ENCODE measurements at places on chromosomes 4 and X.

GRCh38 chrX:68183612-68184214, 249.6 kb downstream of the OPHN1 start:
- H3K36me3 ChIP-seq, result no peaks in the 10 kb centered on the region
- H3K4me3 ChIP-seq, result no peak overlapping the region
- no peak overlapping the region for H3K27ac ChIP-seq
- no peaks in the 10 kb centered on the region for H3K27me3 ChIP-seq

GRCh38 chr4:152103181-152103901, 342.5 kb upstream of the GATB start:
- H3K4me1 ChIP-seq, result no peaks in the 10 kb centered on the region
- no peak for DNase-seq
- no peaks in the 10 kb centered on the region for H3K27me3 ChIP-seq
- no peak overlapping the region for H3K27ac ChIP-seq
- H3K36me3 ChIP-seq, result no peaks in the 10 kb centered on the region

- H3K27ac ChIP-seq, result no peak overlapping the region
- no peaks in the 10 kb centered on the region for H3K4me1 ChIP-seq
- H3K27me3 ChIP-seq, result no peaks in the 10 kb centered on the region
- no peaks in the 10 kb centered on the region for H3K36me3 ChIP-seq
Observed at GRCh38 chr4:119977076-119977940, 89.3 kb downstream of the MAD2L1 start.

DNA sequence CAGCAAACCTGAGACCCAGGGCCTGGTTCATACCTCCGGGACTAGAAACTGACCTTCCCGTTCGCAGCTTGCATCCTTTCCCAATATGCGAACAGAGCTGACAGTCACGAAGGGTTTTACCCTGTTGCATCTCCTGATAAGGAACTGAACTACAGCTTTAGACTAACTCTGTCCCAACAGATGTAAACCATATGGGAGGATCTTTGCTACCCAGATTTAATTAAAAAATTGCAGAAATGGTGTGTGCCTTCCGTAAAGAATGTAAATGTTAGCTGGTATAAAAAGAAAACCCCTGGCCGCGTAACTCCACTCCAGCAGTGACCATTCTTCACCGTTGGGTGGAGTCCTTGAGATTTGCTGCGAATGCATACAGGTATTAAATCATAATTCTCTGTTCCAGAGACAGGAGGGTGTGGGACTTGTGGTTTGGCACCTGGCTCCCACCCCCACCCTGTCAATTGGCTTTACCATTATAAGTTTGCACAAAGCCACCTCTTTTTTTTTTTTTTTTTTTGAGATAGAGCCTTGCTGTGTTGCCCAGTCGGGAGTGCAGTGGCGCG, 40.6 kb upstream of the SORCS2 start:
- no peak overlapping the region for H3K4me3 ChIP-seq
- H3K27ac ChIP-seq, result no peak overlapping the region
- peaks cover 4% of the 10 kb centered on the region for H3K27me3 ChIP-seq

GRCh38 chr4:118729287-118730286, 44.4 kb downstream of the METTL14 start:
- H3K27me3 ChIP-seq, result no peaks in the 10 kb centered on the region
- H3K36me3 ChIP-seq, result peaks cover 41% of the 10 kb centered on the region
- no peak overlapping the region for H3K27ac ChIP-seq
- H3K4me3 ChIP-seq, result no peak overlapping the region
- H3K4me1 ChIP-seq, result peaks cover 3% of the 10 kb centered on the region

- peak within 1 kb of the TSS; percentile 0 for H3K4me3 ChIP-seq
- H3K27me3 ChIP-seq, result no peaks in the 10 kb centered on the region
- H3K4me1 ChIP-seq, result peaks cover 16% of the 10 kb centered on the region
- H3K36me3 ChIP-seq, result no peaks in the 10 kb centered on the region
- peak; percentile 71 for DNase-seq
- no peak within 1 kb of the TSS for H3K27ac ChIP-seq
Observed at GRCh38 chr4:47031011-47031678, at the start of gene GABRB1. GABRB1 (plus strand) TSS chr4:47031567.

DNA sequence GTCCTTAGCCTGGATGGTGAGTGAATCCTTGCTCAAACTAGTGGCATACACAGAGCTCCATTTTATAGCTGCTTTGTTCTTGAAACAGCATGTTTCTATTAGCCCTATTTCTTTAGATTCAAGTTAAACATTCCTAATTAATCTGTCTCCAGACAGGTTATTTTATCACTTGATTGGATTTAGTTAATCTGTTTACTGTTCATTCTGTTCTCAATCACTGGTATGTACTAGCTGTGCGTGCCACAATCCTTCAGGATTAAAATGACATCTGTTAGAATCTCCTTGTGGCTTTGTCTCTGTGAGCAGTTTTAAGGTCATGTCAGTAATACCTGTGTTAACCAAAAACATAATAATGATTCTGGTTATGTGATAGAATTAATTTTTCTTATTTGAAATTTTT, 36.5 kb downstream of the PTPN13 start:
- H3K4me1 ChIP-seq, result peaks cover 11% of the 10 kb centered on the region
- H3K27ac ChIP-seq, result no peak overlapping the region
- no peaks in the 10 kb centered on the region for H3K36me3 ChIP-seq
- DNase-seq, result no peak
- no peaks in the 10 kb centered on the region for H3K27me3 ChIP-seq
- no peak overlapping the region for H3K4me3 ChIP-seq

- DNase-seq, result no peak
- H3K4me1 ChIP-seq, result peaks cover 16% of the 10 kb centered on the region
- H3K4me3 ChIP-seq, result no peak overlapping the region
- H3K27ac ChIP-seq, result peak overlapping the region; percentile 94
Observed at GRCh38 chrX:12977761-12978204, 2.9 kb downstream of the TMSB4X start.

DNA sequence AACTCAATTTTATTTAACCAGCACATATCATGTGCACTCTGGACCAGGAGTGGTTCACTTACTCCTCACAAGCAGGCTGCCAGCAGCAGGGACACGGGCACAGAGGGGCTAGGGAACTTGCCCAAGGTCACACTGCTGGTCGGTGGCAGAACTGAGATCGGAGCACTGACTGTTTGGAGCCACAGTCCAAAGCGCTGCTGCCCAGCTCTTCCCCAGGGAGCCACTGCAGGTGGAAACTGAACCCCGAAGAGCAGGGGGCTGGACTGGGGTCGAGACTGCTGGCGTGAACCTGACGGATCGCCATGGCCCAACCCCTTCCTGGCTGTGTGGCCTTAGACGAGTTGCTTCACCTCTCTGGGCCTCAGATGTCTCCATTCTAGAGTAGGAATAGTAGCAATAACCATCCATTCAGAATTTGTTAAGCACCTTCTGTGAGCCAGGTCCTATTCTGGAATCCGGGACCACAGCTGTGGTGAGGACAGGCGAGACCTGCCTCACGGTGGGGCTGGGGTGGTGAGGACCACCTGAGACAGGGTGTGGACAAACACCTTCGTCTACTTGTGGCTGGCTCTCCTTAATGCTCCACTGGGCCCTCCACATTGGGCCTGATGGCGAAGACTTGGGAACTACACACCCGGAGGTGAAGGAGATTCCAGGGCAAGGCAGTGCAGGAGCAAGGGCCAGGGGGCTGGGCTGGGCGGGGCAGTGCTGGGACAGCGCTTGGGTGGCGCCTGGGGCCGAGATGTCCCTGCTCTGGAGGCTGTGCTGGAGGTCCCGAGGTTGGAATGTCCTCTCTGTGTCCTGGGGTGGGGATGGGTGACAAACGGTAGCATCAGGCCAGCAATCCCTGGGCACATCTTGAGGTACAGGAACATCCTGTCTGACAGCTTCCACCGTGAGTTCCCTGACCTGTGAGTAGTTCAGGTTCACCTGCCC, 32.0 kb upstream of the KIAA0232 start:
- H3K27ac ChIP-seq, result no peak overlapping the region
- H3K27me3 ChIP-seq, result no peaks in the 10 kb centered on the region
- no peak for DNase-seq
- H3K4me1 ChIP-seq, result peaks cover 36% of the 10 kb centered on the region

GRCh38 chrX:119684916-119685224, 8.1 kb downstream of the SEPTIN6 start:
- no peaks in the 10 kb centered on the region for H3K4me1 ChIP-seq
- H3K36me3 ChIP-seq, result no peaks in the 10 kb centered on the region
- no peak overlapping the region for H3K4me3 ChIP-seq
- DNase-seq, result no peak
- H3K27ac ChIP-seq, result no peak overlapping the region

DNA sequence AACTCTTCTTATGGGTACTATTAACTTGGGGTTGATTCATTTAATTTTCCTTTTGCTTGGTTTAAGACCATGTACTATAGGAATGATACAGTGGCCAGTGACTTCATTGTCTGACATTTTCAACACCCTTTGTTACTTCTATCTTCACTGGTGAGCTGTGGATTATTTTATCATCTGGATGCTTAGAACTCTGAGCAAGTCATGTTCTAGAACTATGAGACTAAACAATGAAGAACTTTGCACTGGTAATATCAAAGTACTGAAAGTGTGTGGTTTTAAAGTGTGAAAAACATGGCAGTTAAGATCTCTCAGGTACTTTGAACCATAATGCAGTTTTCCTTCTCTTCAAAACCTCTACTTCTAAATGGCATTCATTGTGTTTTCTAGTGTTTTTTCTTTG, 47.8 kb downstream of the MAP7D3 start:
- no peaks in the 10 kb centered on the region for H3K27me3 ChIP-seq
- no peaks in the 10 kb centered on the region for H3K4me1 ChIP-seq
- H3K36me3 ChIP-seq, result no peaks in the 10 kb centered on the region

DNA sequence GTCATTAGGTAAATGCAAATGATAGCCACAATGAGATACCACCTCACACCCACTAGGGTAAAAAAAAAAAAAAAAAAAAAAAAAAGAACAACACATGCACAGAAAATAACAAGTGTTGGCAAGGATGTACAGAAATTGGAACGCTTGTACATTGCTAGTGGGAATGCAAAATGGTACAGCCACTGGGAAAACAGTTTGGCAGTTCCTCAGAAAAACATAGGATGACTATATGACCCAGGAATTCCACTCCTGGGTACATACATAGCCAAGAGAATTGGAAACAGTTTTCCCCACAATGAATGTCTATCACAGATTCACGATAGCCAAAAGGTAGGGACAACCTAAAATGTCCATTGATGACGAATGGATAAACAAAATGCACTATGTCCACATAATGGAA, 161.3 kb upstream of the MAMLD1 start:
- no peaks in the 10 kb centered on the region for H3K4me1 ChIP-seq
- DNase-seq, result no peak
- H3K36me3 ChIP-seq, result no peaks in the 10 kb centered on the region
- H3K27ac ChIP-seq, result no peak overlapping the region
- no peaks in the 10 kb centered on the region for H3K27me3 ChIP-seq
- H3K4me3 ChIP-seq, result no peak overlapping the region

- no peak overlapping the region for H3K4me3 ChIP-seq
- no peaks in the 10 kb centered on the region for H3K36me3 ChIP-seq
- no peak overlapping the region for H3K27ac ChIP-seq
- H3K27me3 ChIP-seq, result no peaks in the 10 kb centered on the region
- no peak for DNase-seq
- no peaks in the 10 kb centered on the region for H3K4me1 ChIP-seq
Observed at GRCh38 chrX:10769195-10769594, 148.8 kb upstream of the MID1 start.

- peak; percentile 76 for DNase-seq
- H3K27ac ChIP-seq, result peak overlapping the region; percentile 96
- no peaks in the 10 kb centered on the region for H3K36me3 ChIP-seq
- no peaks in the 10 kb centered on the region for H3K27me3 ChIP-seq
- H3K4me3 ChIP-seq, result peak overlapping the region; percentile 3
- H3K4me1 ChIP-seq, result peaks cover 40% of the 10 kb centered on the region
Observed at GRCh38 chrX:40105835-40106675, 8.3 kb upstream of the BCOR start.

DNA sequence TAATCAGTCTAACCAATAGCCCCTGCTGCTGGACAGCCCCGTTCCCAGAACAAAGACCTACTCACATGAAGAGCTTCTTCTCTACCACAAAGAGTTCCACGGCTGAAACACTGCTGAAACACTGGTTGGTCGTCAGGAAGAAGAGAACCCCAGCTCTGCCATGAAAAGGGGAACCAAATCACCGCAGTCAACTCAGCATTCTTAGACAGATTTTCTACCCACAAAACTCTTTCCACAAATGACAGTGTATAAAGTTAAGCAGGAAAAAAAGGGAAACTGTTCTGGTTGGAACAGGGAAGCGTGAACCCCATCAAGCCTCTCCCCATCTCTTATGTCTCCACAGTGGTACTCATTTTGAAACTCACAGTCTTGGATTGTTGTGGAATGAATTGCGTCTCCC, 57.3 kb downstream of the ABCG2 start:
- H3K27ac ChIP-seq, result no peak overlapping the region
- H3K27me3 ChIP-seq, result no peaks in the 10 kb centered on the region
- DNase-seq, result peak; percentile 43
- H3K4me1 ChIP-seq, result no peaks in the 10 kb centered on the region
- no peaks in the 10 kb centered on the region for H3K36me3 ChIP-seq

DNA sequence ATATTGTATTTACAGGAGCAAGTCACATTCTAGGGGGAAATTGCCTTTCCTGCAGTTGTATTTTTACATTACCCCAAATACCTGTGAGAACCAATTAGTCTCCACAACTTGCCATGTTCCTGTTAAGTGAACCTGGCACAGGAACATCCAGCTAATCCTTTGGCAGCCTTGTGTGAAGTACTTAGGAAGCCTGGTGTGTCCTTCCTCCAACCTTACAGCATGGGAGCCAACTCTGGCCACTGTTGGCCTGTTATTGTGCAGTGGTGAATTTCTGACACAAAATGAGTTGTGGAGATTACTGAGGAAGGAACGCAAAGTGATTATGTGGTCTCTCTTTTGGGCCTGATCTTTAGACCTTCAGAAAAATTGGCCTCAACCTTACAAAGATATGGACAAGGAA, 238.0 kb upstream of the PITX2 start:
- no peak overlapping the region for H3K4me3 ChIP-seq
- no peaks in the 10 kb centered on the region for H3K27me3 ChIP-seq
- H3K4me1 ChIP-seq, result no peaks in the 10 kb centered on the region
- H3K27ac ChIP-seq, result no peak overlapping the region
- no peaks in the 10 kb centered on the region for H3K36me3 ChIP-seq
- no peak for DNase-seq

DNA sequence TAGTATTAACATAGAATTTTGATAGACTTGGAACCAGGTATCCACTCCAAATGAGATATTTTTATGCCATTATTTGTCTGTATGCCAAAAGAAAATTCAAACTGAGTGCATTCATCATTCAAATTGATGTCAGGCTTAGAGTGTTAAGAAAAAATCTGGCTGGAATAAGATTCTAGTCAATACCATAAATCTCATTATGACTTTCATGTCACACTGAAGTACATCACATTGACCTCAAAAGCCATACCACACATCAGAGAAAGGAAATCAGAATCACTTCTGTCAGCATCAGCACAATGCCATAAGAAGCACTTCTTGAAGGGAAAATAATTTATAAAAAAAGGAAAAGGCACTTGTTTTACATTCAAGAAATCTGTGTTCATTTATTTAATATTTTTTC, 119.0 kb upstream of the BMP3 start:
- no peaks in the 10 kb centered on the region for H3K36me3 ChIP-seq
- H3K27me3 ChIP-seq, result no peaks in the 10 kb centered on the region
- H3K27ac ChIP-seq, result no peak overlapping the region
- no peak overlapping the region for H3K4me3 ChIP-seq
- H3K4me1 ChIP-seq, result no peaks in the 10 kb centered on the region

- peak overlapping the region; percentile 61 for H3K4me3 ChIP-seq
- H3K27me3 ChIP-seq, result no peaks in the 10 kb centered on the region
- H3K27ac ChIP-seq, result peak overlapping the region; percentile 93
- peaks cover 16% of the 10 kb centered on the region for H3K4me1 ChIP-seq
- no peaks in the 10 kb centered on the region for H3K36me3 ChIP-seq
Observed at GRCh38 chr4:140754918-140755773, 1.0 kb downstream of the TBC1D9 start.

GRCh38 chrX:103919270-103919637, 43.2 kb upstream of the TMSB15B start:
- peak overlapping the region; percentile 62 for H3K27ac ChIP-seq
- H3K4me3 ChIP-seq, result peak overlapping the region; percentile 5
- no peaks in the 10 kb centered on the region for H3K27me3 ChIP-seq
- DNase-seq, result no peak
- no peaks in the 10 kb centered on the region for H3K4me1 ChIP-seq
- H3K36me3 ChIP-seq, result no peaks in the 10 kb centered on the region
